Pons (tissue), 1 donor: ENCODE measurements at places on chromosomes 2 and 18.

DNA sequence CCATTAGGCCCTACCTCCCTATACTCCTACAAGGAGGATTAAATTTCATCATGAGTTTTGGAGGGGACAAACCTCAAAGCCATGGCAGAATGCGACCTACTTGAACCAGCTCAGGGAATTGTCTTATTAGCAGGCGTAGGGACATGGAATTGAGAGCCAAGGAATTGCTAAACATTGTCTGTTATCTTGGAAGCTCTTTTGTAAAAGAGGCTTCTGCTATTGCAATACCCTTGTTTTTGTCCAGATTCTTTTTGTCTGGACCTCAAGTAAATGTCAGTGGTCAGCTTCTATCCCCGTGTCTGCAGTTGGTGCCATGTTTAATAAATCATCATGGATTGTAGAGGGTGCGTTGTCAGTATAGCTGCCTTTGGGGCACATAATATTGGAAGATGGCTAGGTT is 62.3 kb downstream of the RHBDD1 start:
- no peak for DNase-seq

GRCh38 chr2:210633699-210634098 is 77.3 kb downstream of the CPS1 start:
- no peak for DNase-seq

GRCh38 chr18:47983055-47983454 is 52.6 kb upstream of the SMAD2 start:
- DNase-seq: no peak

- no peak for DNase-seq
Measured at GRCh38 chr18:35500113-35500512, 2.4 kb upstream of the INO80C start.

DNA sequence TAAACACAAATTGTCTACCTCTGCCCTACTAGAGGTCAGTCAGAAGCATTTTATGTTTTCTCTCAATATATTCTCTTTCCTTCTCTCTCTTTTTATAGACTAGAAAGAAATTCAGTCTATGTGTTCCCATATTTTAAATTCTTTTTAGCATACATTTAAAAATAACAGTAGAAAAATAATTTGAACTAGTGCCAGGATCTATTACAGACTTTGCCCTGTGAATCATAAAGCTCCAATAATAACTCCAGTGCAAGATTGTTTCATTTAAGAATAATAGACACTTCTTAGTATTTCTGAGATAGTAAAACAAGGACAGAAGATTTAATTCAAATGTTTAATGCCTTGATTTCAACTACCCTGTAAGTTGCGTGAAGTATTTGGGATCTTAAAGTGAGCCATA is 60.1 kb downstream of the ITGB6 start:
- no peak for DNase-seq

GRCh38 chr18:35408843-35409261 is 31.7 kb upstream of the ZNF396 start:
- DNase-seq: no peak

DNA sequence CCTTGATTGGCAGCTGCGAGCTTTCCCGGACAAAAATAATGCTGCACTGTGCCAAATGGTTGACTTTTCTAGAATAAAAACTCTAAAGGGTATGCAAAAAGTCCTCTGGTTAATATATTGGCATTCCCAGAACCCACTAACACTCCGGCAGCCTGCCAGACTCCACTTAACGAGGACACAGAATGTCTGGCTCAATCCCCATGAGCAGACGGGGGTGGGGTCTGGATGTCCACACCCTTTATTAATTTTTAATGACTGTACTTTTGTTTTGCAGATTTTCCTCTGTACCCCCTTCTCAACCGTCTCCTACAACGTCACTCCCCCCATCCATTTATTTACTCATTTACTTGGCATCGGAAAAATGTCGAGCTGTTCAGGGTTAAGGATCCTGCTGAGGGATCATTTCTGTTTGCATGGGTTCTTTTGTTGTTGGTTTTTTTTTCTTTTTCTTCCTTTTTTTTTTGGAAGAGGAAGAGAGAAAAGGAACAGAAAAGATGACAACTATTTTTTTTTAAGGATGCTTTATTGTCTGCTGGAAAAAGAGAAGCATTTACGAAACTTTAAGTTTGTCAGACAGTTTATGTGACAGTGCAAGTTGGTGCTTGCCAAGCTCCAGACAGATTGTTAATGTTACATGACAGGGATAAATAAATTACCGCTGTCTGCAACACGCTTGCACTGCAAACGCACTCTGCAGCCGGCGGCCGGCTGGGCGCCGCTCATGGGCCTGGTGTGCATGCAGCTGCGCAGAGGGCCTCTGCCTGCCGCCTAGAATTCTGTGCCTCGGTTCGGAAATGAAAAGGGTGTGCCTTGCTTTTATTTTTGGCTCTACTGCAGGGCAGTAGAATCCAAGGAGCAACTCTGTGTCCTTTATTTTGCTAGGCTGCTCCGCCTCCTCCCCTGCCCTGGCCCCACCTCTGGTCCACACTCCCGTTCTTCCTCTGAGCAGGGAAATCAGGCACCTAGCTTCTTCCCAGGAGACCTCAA is 3.6 kb downstream of the LDLRAD4 start:
- peak; percentile 68 for DNase-seq

DNA sequence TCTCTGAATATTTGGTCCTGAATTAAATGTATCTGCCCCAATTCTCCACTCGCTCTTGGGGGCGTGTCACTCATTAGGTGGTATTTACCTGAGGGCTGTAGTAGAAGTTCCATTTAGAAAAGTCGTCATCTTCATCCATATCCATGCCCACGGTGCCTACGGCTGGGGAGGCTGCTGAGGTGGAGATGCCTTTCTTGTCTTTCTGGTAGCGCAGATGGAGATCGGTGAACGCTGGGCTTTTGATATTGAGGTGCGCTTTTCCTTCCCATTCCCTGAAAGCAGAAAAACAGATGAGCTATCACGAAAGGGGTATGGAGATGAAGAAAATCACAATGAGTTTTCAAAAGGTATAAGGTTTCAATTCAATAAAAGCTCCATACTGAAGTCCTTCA is 39.7 kb downstream of the APOB start:
- DNase-seq: no peak

GRCh38 chr18:48580782-48581181 is 42.0 kb downstream of the CTIF start:
- no peak for DNase-seq
